ENCODE measurements at places on chromosomes 11 and 22. TPM values are rescaled to one million over a fixed set of nuclear protein-coding genes. Genes with fewer than 3 reads are reported as not detected.

Gene C11orf86
- total RNA-seq, result not detected

DNA sequence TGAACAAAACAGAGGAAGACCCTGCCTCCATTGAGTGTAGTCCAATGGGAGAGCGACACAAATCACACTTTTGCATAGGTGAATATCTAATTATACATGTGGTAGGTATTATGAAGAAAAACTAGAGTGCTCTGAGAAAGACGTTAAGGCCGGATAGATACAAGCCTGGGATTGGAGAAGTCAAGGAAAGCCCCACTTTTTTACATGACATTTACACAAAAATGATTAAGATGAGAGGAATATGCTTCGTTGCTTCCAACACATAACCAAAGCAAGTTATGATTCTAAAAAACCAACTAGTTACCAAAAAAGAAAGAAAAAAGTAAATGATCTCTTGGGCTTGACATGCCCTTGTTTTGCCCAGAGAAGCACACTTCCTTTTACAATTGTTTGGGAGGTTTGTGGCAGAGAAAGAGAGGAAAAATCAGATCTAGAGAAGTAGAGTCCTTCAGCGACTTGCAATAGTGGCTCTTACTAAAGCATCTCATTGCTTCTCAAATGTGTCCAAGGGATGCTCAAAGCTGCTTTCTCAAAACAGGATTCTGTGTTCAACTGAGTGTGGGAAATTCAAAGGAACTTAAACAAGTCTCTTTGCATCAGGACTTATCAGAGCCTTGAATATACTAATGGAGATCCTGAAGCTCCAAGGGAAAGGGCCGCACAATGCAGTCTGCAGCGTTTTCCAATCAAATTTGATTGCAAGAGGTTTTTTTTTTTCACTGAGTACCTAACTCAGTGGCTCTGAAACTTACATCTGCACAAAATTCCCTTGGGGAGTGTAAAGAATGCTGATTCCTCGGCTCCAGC is 38.8 kb downstream of the FLI1 start:
- no peak for DNase-seq

- no peak for DNase-seq
These were observed 585.5 kb downstream of the NTM start for GRCh38 chr11:131955904-131956303.

Gene LINC01488
- total RNA-seq, result under 0.01 TPM

Gene MMP1
- 326 TPM for total RNA-seq

DNA sequence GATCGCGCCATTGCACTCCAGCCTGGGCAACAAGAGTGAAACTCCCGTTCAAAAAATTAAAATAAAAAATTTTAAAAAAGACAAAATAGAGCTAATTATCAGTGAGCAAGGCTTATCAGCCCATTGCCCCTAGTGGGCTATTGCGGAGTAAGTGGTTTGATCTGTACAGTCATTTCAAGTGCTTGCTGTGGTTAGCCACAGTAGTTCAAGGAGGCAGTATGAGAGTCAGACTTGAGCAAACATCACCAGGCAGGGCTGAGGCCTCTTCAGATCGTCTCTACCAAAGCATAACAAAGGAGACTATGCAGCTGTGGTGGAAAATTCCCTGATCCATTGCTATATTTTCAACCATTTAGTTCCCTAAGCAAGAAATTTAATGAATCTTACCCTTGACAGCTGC is 4.3 kb upstream of the SBF2 start:
- DNase-seq, result no peak

DNA sequence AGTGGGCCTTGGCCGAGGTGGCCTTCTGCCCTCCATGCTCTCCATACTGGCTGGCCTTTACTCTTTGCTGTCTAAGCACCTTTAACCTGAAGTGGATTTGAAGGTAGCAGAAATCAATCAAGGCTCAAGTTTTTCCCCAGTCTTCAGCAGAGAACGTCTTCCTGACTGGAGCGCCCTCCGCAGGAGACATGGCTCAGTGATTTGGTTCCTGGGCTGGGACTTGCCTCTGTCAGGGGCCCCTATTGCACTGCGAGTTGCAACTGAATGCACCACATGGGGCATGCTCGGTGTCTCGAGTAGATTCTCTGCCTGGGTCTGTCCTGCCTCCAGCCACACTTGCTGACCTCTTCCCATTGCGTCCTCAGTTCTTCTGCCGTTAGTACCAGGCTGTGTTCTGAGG is 79.6 kb downstream of the BMAL1 start:
- DNase-seq, result no peak

DNA sequence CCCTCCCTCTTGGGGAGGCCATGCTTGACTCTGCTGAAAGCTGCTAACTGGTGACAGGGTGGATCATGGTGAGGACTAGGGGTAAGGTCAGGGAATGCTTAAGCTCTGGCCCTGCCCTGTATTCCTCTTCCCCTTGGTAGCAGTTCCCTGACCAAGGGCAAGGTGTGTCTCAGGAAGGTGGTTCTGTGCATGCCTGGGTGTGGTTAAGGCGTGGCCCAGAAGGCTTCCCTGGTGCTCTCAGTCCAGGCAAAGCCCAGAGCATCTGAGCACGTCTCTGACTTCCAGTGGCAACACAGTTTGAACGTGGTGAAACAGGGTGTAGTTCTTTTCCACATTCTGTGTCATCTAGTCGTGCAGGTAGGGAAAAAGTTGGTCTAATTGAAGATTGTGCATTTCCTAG is 53.1 kb upstream of the HORMAD2 start:
- DNase-seq, result no peak

GRCh38 chr11:1727096-1727690 is 23.2 kb downstream of the IFITM10 start:
- DNase-seq, result peak; percentile 28

Gene BSX
- not detected for total RNA-seq

DNA sequence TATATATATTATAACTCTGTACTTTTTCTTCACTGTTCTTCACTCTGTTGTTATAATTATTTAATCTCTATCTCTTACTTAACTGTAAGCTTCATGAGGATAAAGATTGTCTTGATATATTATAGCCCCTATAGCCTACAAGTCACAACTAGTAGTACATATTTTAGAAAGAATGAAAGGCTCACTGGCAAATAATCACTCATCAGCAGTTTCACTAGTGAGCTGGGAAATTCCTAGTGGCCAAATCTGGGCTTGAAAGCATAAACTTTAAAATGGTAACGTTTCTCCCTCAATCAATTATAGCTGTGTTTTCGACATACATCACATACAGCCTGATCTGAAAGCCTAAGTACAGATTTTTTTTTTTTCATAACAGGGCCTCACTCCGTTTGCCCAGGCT is 42.5 kb downstream of the CTSC start:
- DNase-seq, result no peak

DNA sequence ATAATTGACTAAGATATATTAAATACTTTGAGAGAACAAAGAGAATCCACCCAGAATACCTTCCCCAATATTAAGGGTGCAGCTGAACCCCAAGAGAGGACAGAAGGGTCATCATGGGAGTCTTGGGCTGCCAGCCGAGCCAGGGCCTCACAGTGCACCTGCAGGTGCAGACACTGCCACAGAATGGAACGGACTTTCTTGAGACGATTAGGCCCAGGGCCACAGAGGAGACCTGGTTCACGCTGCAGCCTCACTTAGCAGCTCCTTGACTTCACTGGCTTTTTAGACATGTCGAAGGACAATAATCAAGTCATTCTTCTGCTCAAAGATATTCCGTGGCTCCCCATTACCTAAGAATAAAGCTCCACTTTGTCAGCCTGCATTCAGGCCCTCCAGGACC is 100.6 kb downstream of the PHF21B start:
- DNase-seq, result no peak

DNA sequence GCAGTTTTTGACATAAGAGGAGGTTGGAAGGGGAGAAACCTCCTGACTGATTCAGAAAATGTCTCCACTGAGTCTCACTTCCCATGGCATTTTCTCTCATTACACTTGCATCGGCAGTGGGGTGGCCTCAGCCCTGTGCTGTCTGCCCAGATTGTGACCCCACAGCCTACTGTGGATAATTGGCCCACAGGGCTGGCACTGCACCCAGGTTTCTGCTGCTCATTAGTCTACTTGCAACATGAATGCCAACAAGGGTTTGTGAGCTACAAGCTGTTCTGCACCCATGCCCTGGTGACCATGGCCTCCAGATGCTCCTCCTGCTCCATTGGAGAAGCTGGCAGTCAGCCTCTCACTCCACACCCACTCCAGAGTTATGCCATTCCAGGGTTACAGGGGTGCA is 296.0 kb downstream of the CTTN start:
- DNase-seq, result no peak

Gene MOGAT2
- total RNA-seq, result not detected

GRCh38 chr22:49100773-49101172 is 726.9 kb downstream of the BRD1 start:
- DNase-seq, result no peak
